ENCODE measurements at places on chromosomes 6 and 20. TPM values are rescaled to one million over a fixed set of nuclear protein-coding genes. Genes with fewer than 3 reads are reported as not detected.

The CTCFL gene
- not detected for total RNA-seq

The GJE1 gene
- not detected for total RNA-seq

The FYN gene
- 185 TPM for total RNA-seq

The ABHD16B gene
- total RNA-seq = not detected

The CDSN gene
- total RNA-seq = under 0.01 TPM

The SLC17A5 gene
- total RNA-seq = 26.5 TPM

The IP6K3 gene
- not detected for total RNA-seq
